ENCODE measurements at places on chromosomes 5 and 9.

DNA sequence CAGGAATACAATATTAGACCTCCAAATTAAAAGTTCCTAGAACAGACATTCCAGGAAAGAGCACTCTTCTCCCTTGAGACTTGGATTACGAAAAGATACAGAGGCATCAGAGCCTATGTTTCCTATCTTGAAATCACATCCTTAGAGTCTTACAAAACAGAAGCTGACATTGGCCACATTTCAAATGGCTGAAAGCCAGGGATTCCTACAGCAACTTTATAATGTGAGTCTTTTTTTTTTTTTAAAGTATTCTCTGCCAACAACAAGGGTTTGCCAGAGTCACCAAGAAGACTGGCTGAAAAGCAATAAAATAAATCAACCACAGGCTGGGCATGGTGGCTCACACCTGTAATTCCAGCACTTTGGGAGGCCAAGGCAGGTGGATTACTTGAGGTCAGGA, 63.1 kb downstream of the TRPM6 start:
- DNase-seq = no peak

GRCh38 chr5:129245489-129245888, 150.9 kb downstream of the ISOC1 start:
- no peak for DNase-seq

DNA sequence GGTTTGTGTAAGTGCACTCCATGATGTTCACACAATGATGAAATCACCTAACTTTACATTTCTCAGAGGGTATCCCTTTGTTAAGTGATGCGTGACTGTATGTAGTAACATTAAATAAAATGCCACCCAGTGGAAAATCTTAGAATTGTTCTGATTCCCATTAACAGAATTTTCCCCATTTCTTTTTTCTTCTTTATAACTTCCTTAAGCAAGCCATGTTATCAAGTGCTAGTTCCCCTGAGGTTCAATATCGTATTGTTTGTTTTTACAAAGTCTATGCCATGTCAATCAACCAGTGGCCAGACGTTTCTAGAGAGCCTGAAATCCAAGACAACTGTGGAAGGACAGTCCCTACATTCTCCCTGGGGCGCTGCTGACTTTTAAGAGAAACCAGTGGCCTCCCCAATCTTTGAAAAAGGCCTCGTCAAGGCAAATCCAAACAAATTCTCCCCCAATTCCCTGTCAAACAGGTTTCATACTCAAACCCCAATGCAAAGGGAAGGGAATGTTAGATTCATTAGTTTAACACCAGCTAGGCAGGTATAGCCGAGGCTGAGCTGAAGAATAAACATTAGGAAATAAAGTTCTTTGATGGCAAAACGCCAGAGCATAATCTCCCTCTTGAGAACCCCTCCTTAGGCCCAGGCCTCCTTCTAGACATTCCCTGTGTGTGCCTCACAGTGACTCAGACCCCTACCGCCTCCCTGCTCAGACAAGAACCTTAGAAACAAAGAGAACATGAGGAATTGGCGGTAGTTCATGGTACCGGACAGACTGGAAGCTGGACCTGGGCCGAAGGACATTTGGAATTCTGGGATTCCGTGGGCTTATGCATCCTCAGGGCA, 198.7 kb downstream of the GNA14 start:
- DNase-seq = no peak

- DNase-seq = no peak
Observed at GRCh38 chr9:136202454-136203407, 2.2 kb downstream of the LHX3 start.

DNA sequence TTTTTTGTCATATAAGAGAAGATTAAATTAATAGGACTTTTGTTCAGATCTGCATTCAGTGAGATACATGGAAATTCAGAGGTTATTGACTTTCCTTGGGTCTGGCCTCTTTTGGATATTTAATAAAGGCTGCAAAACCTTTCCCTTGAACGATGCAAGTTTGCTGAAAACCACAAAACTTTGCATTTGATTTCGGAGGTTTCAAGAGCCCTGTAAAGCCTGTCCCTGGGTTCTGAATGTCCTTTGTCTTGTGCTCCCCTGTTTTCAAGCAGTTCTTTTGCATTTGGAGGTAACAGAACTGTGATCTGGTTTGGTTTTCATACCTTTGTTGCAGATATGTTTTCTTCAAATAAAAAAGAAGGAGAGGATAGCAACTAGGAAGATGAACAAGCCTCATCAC, 188.1 kb upstream of the DMRT1 start:
- DNase-seq = no peak

DNA sequence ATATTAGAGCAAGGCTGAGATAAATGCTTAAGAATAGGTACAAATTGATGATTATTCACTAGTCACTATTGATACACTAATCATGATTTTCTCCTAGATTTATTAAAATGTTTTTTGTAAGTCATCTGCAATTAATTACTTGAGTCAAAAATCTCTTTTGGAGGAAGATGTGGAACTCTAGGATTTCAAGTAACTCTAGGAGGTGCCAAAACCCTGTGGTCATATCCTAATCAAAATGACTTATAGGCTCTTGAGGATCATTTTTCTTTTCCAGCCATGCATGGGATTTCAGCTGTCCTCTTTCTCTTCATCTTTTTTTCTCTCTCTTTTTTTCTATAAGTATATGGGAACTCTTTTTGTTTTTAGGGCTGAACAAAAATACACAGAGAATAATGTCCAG, 141.8 kb upstream of the CD180 start:
- no peak for DNase-seq

DNA sequence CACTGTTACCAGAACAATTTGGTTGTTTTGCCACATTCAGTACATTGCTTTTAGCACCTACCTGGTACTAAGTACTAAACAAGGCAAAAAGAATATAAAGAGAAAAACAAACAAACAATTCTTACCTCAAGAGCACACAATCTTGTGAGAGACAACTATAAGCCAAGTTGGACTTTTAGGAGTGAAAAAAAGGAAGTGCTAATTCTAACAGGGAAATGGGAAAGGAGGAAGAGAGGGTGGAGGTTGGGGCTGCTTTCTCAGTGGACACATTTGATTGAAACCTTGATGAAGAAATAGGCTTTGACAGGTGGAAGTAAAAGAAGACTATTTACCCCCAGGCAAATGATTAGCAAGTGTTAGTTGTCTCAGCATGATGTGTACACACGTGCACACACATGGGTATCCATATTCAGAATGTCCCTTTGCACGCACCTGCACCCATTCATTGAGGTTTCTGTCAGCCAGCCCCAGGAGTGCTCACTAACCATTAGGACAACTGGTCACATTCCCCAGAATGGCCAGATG, 302.6 kb downstream of the ACTL7B start:
- DNase-seq = no peak

DNA sequence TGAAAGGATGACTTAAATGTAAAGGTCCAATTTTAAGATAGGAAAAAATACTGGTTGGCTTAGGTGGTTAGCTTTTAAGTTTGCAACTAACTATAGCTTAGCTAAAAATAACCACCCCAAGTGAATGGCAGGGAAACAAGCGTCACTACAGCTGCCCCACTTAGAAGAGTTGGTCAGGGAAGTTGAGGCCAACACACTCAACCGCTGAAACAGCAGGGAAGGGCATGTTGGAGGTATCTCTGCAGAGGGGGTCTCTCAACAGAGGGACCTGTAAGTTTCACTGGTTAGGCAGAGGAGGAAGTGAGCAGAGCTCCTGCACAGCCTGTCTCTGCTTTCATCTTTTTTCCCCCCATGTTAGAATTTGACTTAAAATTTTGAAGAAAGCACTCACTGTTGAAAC, 75.3 kb downstream of the LHFPL2 start:
- DNase-seq = no peak

DNA sequence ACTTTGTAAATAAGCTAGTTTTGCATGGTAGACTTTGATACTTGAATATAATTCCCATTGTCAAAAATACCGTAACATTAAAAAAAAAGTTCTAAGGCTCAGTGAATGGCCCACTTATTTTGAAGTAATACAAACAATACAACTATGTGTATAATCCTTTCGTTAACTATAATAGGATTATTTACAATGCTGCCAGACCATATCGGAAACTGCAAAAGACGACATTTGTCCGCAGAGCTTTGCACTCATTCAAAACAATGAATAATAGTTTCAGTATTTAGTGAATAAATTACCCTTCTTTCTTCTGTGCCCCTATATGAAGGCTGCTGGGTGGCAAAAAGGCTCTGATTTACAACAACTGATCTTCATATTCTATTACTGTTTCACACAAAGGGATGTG, 121.8 kb downstream of the DROSHA start:
- DNase-seq = no peak

DNA sequence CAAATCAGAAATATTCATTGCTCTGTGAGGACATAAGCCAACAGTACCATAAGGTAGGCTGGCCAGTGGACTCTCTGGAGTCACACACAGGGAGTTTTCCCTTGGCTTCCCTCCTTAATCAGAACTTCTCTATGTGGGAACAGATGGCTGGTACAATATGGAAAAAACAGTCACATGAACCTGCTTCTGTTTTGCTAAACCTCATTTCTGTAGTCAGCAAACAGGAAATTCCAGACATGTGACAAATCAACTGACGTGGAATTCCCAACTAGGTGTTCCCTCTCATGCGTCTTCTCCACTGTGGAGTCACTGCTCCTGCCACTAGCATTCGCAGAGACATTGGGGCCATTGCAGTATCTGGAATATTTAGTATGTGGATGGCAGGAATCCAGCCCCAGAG, 617.6 kb downstream of the KIF4B start:
- no peak for DNase-seq

- DNase-seq = no peak
Observed at GRCh38 chr5:6080930-6081726, 297.2 kb downstream of the MED10 start.

- no peak for DNase-seq
Observed at GRCh38 chr5:174667526-174667925, 56.9 kb upstream of the MSX2 start.

- DNase-seq = no peak
Observed at GRCh38 chr5:40485021-40485998, 194.4 kb upstream of the PTGER4 start.

DNA sequence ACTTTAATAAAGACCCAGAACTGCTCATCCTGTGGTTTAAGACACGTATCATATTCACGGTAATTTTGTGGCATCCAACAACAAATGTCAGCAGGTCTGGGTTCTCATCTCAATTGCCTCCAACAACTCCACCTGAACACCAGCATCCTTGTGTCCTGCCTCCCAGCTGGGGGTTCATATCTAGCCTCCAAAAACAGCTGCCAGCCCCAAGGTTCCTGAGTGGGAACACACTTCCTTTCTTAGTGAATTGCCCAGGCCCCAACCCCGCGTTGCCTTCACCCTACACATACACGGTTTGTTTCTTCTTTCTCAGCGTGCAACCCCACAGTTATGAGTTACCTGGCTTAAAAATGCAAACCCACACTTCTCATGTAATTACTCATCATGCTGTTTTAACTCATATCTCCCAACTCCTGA, 77.9 kb downstream of the SEMA4D start:
- DNase-seq = no peak

DNA sequence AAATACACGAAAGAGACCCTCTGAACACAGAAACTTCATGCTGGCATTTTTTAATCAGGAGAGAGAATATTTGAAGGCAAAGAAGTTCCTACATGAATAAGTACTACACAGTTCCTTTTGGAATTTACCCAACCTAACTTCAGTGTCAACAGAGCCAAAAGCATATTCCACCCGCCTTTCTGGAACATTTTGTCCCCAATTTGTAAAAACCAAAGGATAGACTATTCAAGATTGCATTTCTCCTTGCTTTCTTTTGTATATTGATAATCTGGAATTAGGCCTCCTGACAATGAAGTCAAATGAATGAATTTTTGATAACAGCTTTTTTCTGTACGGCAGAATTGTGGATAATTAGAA, 39.4 kb upstream of the TRAF1 start:
- DNase-seq = no peak

Measured in activated naive CD8-positive, alpha-beta T cell treated with anti-CD3 and anti-CD28 coated beads, Interleukin-2, amount 10 ng/mL, durations not matched to agents 7 days and 5 days (primary cell).